Panc1 (cell line): ENCODE measurements at places on chromosomes 16 and 17.

DNA sequence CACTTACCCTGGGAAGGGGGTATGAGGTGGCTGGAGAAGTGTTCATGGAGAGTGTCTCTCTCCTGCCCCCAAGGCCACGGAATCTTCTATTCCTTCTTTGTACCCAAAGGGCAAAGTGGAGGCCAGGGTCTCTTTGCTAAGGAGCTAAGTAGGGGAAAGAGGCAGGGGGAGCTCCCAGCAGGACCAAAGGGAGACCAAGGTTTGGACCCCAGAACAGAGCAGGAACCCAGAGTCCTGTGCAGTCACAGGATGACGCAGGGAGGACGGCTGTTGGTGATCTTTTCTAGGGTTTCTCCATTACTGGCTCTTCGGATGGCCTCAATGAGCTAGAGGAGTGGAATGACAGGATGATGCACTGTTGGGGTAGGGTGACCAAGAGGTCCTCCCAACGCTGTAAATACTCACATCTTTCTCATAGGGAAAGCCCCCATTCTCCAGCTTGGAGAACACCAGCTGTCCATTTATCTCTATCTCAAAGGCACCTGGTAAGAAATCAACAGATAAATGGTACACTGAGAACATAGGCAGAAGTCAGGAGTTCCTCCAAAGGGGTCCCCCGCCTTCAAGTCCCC lies 966 bp downstream of the MIEN1 start:
- DNase-seq, result no peak

DNA sequence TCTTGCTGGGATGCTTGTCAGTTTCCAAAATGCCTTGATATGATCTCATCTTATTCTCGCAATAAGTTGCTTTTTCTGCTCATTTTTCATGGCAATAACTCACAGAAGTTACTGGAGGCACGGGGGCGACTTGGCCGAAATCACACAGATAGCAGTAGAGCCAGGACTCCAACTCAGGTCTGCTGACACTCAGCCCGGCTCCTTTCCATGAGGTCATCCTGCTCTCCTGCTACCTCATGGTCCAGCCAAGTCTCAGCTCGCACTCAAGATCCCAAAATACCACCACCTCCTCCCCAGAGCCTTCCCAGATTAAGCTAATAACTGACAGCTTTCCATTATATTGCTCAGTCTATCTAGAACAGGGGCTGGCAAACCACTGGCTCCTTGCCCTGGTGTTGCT lies 269.5 kb downstream of the MAP2K4 start:
- DNase-seq, result no peak

DNA sequence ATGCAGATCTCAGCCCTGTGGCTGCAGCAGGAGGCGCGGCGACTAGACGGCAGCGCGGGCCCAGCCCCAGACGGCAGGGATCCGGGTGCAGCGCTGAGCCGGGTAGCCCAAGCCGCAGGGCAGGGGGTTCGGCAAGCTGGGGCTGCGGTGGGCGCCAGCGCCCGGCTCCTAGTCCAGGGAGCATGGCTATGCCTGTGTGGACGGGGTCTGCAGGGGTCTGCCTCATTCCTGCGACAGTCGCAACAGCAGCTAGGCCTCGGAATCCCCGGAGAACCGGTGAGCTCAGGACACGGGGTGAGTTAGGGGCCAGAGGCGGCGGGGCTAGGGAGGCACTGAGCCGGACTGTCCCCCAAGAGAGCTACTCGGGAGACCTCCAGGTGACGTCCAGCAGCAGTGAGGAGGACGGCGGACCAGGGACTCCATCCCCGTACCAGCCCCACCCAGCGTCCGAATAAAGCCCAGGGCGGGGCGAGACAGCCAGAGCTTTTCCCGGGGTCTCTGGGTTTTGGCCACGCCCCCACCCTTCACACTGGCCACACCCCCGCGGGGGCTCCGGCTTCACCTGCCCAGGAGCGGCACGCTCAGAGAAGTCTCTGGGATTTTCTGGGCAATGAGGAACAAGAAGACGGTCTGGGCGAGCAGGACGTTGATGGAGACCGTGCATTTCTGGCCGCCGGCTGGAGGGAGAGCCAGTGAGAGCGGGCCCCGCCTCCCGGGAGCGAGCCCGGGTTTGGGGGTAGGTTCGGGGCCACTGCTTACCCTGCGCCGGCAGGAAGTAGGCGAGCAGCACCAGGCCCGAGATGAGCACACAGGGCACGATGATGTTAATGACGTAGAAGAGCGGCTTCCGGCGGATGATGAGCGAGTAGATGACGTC lies 1.1 kb downstream of the C17orf107 start:
- DNase-seq, result no peak

- DNase-seq, result no peak
Measured at GRCh38 chr16:67672306-67672705, 5.7 kb downstream of the C16orf86 start.

GRCh38 chr17:80822021-80822699 lies 169.5 kb upstream of the CHMP6 start:
- no peak for DNase-seq

DNA sequence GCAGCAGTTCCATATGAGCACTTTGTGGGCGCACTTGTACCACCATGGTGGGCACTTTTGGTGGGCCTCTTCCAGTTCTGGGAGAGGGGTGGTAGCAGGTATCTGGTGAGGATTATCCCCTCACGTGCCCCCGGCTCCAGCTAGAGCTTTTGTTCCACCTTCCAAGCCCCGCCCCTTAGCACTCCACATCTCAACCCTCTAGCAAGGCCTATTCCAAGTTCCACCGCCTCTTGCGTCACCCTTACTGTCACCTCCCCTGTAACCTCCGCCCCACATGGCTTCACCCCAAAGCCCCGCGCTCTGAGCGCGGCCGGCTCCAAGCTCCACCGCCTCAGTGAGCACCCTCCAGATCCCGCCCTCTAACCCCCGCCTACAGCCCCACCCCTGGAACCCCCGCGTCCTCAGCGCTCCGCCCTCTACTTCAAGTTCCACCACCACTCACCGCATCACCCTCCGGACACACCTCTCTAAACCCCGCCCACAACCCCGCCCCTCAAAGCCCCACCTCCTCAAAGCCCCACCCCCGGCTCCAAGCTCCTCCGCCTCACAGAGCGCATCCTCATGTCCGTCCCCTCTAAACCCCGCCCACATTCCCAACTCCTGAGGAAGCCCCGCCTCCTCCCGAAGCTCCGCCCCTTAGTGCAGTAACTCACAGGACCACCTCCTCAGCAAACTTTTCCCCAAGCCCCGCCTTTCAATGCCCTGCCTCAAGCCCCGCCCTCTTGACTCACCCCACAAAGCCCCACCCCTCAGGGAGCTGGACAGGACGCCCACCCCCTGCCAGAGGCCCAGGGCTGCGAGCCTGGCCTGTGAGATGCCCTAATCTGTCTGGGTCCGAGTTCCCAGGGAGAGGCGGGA lies 11.1 kb downstream of the SCN4A start:
- no peak for DNase-seq

DNA sequence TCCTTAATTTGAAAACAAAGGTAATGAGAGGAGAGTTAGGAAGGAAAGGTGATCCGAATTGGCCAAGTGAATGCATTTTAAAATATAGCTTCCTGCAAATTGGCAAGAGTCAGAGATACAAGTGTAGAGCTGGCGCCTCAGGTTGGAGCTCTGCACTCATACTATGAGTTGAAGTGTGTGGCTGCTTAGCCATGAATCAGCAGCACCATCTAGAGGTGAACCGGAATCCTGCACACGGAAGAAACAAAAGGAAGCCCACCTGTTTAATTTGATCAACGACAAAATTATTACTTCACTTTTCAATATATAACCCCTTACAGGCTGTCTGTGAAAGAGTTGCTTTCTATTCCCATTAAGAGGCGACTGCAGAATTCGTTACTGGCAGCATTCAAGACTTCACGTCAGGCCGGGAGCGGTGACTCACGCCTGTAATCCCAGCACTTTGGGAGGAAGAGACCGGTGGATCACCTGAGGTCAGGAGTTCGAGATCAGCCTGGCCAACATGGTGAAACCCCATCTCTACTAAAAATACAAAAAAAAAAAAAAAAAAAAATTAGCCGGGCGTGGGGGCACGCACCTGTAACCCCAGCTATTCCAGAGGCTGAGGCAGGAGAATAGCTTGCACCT lies 1253.7 kb upstream of the CDH8 start:
- DNase-seq, result peak; percentile 46

- no peak for DNase-seq
Measured at GRCh38 chr17:69239611-69240600, 11.3 kb upstream of the ABCA10 start.

- DNase-seq, result no peak
Measured at GRCh38 chr17:49901460-49902331, 53.8 kb upstream of the TAC4 start.

GRCh38 chr16:48499923-48500381 lies 110.0 kb downstream of the N4BP1 start:
- no peak for DNase-seq

DNA sequence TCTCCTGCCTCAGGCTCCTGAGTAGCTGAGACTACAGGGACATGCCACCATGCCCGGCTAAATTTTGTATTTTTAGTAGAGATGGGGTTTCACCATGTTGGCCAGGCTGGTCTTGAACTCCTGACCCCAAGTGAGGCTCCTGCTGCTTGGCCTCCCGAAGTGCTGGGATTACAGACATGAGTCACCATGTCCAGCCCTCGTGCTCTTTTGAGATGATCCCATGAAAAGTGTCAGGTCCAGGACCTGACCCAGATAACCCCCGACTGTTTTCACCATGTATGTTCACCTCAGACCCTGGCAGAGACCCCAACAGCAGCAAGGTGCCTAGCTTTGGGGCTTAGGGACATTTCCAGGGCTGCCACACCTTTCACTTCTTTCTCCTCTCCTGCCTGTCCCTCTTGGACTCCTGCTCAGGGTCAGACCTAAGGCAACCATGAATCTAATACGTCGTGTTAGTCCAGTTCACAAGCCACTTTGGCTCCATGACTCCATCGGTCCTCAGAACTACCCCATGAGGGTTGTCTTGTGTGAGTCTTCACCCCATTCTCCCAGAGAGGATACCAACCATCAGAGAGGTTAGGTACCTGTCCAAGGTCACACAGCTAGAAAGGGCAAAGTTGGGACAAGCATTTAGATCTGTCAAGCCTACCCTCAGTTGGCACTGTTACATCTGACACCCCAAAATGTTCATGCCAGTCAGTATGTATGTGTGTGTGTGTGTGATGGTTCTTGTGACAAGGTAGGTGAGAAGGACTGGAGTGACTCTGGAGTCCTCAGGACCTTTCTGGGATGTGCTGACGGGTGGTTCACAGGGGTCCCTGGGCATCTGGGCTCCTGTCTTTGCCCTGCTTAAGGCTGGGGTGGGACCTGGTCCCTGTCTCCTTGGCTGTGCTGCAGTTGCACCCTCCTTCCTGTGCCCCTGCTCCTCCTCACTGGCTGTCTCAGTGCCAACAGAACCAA lies 23.1 kb upstream of the MAP3K14 start:
- no peak for DNase-seq

DNA sequence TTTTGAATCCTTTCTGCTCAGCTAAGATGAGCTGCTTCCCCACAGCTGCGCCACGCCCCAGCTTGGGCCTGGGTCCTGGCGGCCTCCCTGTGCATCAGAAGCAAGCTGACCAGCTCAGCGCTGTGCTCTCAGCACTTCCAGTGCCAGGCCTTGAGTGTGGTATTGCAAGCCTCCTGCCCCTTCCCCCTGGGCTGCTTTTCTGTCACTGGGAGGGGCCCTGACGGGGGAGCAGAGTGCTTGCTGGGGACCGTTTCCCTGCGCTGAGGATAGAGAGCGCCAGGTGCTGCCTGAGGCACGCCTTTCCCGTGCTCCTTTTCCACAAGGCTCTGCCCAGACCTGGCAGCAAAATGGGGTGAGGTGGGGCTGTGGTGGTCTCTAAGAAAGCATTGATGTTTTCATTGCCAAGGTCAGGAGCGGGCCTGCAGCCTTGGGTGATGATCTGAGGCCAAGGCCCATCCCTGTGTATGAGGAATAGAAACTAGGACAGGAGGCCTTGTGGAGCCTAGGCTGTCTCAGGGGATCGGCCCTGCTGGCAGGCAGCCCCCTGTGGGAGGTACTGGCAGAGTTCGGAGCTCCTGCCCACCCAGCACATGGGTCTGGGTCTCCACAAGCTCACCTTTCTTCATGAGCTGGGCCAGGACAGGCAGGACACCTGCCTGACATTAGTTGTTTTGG lies 29.7 kb downstream of the POLR3E start:
- DNase-seq, result no peak

DNA sequence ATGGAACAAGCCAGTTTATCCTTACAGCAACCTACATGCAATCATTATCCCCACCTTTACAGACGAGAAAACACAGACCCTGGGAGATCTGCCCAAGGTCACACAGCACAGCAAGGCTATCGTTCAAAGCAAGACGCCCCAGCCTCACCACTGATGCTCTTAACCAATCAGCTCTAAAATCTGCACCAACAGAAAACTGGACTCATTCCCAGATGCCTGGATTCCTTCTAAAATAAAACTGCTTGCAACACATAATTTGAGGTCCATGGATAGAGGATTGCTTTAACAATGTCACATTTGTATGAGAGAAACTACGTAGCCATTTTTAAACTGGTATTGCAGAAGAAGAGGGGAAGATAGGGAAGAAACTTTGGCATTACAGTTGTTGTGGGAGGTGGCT lies 6.8 kb downstream of the COTL1 start:
- DNase-seq, result no peak

GRCh38 chr16:2852731-2853507 lies 5.1 kb downstream of the PRSS22 start:
- DNase-seq, result no peak

DNA sequence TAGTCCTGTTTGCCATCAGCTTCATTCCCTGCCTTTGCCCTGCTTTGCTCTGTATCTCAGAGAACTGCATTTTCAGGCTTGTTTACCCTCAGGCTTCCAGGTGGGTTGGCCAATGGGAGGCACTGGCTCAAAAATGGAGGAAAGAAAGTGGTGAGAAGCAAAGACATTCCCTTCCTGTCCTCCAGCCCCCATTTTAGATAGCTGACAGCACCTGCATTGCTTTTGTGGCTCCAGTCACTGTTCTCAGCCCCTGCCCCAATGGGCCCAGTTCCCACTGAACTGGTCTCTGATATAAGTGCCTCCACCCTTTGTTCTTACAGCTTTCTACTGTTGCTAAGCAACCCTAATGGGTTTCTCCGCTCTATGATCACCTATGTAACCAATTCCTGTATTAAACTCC lies 19.4 kb upstream of the SDK2 start:
- DNase-seq, result no peak

GRCh38 chr17:19331543-19332245 lies 30.8 kb downstream of the B9D1 start:
- no peak for DNase-seq

DNA sequence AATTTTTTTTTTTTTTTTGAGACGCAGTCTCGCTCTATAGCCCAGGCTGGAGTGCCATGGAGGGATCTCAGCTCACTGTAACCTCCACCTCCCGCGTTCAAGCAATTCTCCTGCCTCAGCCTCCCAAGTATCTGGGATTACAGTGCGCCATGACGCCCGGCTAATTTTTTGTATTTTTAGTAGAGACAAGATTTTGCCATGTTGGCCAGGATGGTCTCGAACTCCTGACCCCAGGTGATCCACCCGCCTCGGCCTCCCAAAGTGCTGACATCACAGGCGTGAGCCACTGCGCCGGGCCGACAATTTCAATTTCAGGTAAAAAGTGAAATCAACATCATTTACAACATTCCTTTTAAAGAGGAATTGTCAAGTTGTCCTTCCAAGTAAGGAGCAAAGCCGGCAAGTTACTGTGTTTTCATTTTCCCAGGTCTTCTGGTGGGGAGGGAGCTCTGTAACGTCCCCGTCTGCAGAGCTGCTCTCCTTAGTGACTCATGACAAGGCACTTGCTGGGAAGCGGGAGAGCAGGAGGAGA lies 873 bp downstream of the NPLOC4 start:
- no peak for DNase-seq

- no peak for DNase-seq
Measured at GRCh38 chr17:1347589-1348323, 52.3 kb downstream of the YWHAE start.

- no peak for DNase-seq
Measured at GRCh38 chr17:80294653-80295052, 34.0 kb downstream of the RNF213 start.

GRCh38 chr17:29711588-29712385 lies 89.1 kb upstream of the CORO6 start:
- DNase-seq, result no peak
